ENCODE measurements at places on chromosomes 3 and 15. TPM values are rescaled to one million over a fixed set of nuclear protein-coding genes. Genes with fewer than 3 reads are reported as not detected.

Gene CAND2
- 0.37 TPM for total RNA-seq

Gene IL17RB
- total RNA-seq = 0.67 TPM

Gene STRIT1
- total RNA-seq = not detected

Gene ROBO1
- 8.3 TPM for total RNA-seq
